ENCODE measurements at places on chromosomes 1 and 21.

GRCh38 chr1:54111624-54112023, 41.2 kb downstream of the CDCP2 start:
- no peak for DNase-seq

DNA sequence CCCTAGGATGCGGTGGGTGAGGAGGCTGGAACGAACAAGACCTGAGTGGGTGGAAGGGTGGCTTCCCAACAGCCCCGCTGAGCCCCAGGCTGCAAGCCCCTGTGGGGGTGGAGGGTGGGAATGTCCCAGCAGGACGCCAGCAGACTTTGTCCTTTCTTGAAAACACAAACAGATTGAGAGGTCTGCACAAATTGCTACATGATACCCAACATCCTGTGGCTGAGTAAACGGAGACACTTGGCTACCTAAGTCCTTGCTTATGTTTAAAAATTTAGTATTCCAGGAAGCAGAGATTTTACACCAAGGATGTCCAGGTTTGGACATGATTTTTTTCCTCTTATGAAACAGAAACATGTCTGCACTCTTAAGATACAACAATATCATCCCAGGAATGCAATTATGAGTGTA, 11.8 kb upstream of the F3 start:
- DNase-seq = peak; percentile 5

- DNase-seq = no peak
These were observed 648.5 kb upstream of the PKN2 start for GRCh38 chr1:88035578-88035977.

DNA sequence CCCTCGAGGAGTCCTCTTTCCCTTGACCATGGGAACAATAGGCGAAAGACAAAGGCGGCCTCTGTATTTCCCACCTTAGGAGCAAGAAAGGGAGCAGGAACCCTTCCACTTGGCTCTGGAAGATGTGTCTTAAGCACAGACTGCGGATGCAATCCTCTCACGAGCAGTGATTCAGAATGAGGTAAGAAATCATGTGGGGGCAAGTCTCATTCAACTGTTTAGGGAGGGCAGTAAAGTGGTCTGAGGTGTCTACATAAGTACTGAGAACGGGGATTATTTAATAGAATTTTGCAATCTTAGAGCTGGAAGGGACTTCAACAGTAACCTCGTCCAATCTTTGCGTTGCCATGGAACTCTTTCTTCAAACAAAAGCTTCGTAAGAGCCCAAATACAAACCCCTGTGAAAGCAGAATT, 1.6 kb upstream of the DYRK3 start:
- DNase-seq = peak; percentile 69

DNA sequence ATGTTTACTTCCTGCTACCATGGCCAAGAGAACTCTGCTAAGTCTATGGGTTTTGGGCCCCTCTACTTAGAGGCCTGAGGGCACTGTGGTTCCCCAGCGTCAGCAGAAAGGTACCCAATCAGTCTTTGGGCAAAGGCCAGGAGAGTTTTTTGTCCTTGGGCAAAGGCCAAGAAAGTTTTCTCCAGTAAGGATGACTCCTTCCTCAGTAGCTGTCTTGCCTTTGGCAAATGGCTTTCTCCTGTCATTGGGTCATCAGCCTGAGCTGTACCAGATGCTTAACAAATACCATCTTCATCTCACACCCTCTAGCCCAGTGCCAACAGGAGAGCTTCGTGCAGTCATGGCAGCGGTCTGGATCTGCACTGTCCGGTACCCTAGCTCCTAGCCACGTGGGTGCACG, 199.3 kb upstream of the TMEM51 start:
- DNase-seq = no peak

- DNase-seq = no peak
These were observed 312.0 kb downstream of the VAV3 start for GRCh38 chr1:107653005-107653404.

DNA sequence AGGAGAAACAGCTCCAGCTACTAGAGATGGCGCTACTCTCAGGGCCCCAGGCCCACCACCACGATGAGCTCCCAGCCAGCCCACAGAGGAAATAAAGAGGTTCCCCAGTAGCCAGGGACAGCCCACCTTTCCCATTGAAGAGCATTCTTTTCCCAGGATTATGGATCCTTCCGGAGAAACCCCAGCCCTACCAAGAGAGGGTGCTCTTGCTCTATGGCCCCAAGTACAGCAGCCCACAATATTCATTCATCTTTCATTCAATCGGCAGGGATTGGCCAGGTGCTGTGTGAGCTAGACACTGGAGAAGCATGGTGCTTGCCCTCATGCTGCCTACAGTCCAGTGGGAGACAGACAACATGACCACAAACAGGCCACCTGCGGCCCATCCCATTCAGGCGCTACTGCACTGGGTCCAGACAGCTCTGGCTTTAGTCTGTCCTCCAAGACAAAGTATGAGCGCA, 29.9 kb downstream of the PMVK start:
- peak; percentile 27 for DNase-seq

- DNase-seq = no peak
These were observed 12.2 kb upstream of the TCEA3 start for GRCh38 chr1:23436520-23437354.

- no peak for DNase-seq
These were observed 130.4 kb upstream of the ADGRL2 start for GRCh38 chr1:81670286-81670685.

DNA sequence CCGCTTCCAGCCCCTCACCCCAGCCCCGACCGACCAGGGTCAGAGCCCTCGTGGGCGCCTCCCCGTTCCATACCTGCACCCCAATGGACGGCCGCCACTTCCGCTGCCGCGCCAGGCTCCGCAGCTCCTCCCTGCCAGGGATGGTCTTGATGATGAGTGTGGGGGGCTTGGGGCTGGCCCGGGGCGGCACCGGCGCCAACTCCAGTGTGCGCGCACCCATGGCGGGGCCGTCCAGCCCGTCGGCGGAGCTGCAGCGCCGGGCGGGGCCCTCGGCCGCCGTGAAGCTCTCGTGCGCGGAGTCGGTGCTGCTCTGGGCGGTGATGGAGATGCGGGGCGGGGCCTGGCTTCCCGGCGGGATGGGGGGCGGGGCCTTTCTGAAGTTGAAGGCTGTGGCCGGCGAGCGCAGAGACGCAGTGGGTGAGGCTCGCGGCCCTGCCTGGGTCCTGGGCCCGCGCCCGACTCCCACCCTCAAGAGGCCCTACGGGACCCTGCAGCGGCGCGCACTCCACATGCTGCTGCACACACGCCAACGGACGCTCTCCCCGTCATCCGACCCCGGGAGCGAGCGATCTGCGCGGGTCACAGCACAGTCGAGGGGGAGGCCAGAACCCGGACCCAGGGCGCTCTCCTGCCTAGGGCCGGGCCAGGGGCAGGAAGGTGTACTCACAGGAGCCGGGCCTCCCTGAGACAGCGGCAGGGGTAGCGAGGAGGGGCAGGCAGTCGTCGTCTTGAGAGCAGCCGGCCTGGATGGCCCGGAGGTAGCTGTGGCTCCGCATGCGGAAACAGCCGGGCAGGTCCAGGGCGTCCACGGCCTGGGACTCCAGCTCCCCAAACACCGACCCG, 26.1 kb upstream of the SMIM12 start:
- peak; percentile 45 for DNase-seq
